Naive thymus-derived CD4-positive, alpha-beta T cell (primary cell): ENCODE measurements at places on chromosomes 6 and 20. TPM values are rescaled to one million over a fixed set of nuclear protein-coding genes. Genes with fewer than 3 reads are reported as not detected.
A peak's percentile ranks its signal among the peaks of the same experiment; 100 is the strongest.

The TCF15 gene
- not detected for total RNA-seq

The ABT1 gene
- total RNA-seq, result 37.5 TPM

DNA sequence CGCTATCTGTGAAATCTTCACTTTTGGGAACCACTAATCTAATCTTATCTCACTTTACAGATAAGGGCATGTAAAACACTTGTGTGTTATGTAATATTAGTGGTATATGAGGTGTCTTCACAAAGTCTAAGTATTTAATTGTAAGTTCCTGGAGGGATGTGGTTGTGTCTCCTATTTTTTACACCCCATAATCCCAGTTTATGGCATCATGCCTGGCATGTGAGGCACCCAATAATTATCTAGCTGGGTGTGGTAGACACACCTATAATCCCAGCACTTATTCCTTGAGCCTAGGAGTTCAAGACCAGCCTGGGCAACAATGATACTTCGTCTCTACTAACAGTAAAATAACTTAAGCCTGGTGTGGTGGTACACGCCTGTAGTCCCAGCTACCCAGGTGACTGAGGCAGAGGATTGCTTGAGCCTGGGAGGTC is 16.5 kb upstream of the TBCC start:
- DNase-seq, result no peak
- H3K4me1 ChIP-seq, result no peaks in the 10 kb centered on the region
- peaks cover 17% of the 10 kb centered on the region for H3K36me3 ChIP-seq
- H3K4me3 ChIP-seq, result no peak overlapping the region
- H3K27me3 ChIP-seq, result no peaks in the 10 kb centered on the region
- no peak overlapping the region for H3K27ac ChIP-seq

DNA sequence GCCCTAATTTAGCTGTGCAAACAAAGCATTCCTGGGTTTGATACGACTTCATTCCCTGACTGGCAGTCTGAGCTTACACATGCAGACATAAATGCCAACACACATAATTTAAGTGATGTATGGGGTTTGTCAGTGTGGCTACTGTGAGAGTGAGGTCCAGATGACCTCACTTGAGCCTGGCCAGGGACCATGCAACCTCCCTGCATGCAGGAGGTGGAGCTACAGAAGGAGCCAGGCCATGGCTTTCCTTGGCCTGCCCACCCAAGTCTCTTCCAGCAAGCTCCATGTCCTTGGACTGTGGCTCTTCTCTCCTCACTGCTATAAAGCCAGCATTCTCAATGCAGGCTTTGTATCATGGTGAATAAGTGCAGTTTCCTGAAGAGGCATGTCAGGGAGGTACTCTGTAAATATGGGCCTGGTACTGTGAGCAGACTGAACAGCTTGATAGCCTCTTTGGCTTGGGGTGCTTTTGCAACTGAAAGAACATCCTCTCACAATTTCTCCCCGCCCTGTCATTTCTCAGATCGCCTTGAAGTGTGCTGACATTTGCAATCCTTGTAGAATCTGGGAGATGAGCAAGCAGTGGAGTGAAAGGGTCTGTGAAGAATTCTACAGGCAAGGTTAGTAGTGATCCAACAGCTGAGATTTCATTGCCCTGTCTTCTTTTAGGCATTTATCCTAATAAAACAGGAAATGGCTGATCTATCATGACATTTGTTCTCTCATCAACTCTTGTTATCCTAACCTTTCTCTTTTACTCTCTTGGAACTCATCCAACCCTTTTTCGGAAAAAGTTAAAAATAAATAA is 69.2 kb downstream of the MTFR2 start:
- DNase-seq, result no peak
- H3K4me3 ChIP-seq, result no peak overlapping the region
- no peaks in the 10 kb centered on the region for H3K27me3 ChIP-seq
- no peaks in the 10 kb centered on the region for H3K36me3 ChIP-seq
- no peaks in the 10 kb centered on the region for H3K4me1 ChIP-seq

The RNF144B gene
- 8.8 TPM for total RNA-seq

The EPHA7 gene
- total RNA-seq, result not detected

The KIF25 gene
- not detected for total RNA-seq

The PRRT1 gene
- total RNA-seq, result 7.4 TPM

The RAMACL gene
- total RNA-seq, result 1.2 TPM

GRCh38 chr6:143773506-143774150 is 69.5 kb upstream of the LTV1 start:
- no peak overlapping the region for H3K4me3 ChIP-seq
- H3K36me3 ChIP-seq, result peaks cover 18% of the 10 kb centered on the region
- DNase-seq, result no peak

- no peaks in the 10 kb centered on the region for H3K27me3 ChIP-seq
- no peaks in the 10 kb centered on the region for H3K36me3 ChIP-seq
- H3K4me1 ChIP-seq, result no peaks in the 10 kb centered on the region
- no peak overlapping the region for H3K4me3 ChIP-seq
- no peak overlapping the region for H3K27ac ChIP-seq
Observed at GRCh38 chr20:9409981-9410380, 104.4 kb upstream of the LAMP5 start.

DNA sequence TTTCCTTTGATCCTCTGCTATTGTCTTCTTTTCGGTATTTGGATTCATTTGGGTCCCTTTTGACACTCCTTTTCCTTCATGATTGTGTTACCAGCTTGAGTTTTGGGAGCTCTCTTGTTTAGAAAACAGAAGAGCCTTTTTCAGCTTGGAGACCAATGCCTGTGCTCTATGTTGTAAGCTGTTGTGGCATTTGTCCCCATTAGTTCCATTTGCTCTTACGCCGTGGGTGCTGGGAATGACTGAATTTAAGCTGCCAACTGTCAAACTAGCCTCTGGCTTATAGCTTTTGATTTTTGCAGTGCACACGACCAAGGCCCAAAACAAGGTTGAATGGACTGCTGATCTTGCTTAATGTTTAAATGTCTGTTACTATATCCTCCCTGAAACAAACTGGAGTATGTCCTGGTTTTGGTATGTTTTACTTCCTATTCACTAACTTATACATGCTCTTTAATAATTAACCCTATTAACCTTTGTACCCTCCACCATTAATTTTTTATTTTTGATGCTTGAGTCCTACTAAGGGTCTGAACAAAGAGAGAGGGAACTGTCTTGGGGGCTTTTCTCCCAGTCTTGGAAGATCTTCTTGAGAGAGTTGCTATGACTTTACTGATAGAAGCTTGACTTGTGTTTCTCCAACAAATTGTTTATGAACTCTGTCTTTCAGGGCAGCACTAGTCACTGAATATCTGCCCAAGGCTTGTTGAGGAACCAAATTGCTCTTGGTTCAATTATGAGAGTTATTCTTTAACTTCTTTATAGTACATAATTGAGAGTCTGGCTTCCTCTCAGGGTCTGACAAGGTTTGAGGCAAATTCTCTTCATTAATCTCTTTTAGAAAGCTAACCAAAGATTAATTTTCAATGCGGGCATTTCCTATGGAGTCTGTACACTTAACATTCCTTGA is 100.3 kb upstream of the SIRPG start:
- no peak overlapping the region for H3K27ac ChIP-seq
- DNase-seq, result no peak
- no peak overlapping the region for H3K4me3 ChIP-seq
- no peaks in the 10 kb centered on the region for H3K4me1 ChIP-seq
- H3K36me3 ChIP-seq, result no peaks in the 10 kb centered on the region

DNA sequence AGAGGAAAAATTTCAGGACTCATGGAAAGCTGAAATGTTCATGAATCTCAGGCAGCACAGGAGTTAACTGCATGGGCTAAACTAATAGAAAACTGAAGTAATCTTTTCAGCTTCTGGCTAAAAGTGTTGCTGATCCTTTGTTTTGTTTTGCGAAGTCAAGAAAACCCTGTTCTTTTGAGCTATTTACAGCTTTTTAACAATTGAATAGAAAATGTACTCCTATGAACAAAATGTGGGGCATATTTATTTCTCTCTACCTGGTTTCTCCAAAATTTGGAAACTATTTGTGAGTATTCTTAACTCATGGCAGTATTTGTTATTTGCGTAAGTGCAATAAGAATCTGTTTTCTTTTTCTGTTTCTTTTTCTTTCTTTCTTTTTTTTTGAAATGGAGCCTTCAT is 818.8 kb upstream of the CITED2 start:
- no peak overlapping the region for H3K27ac ChIP-seq
- DNase-seq, result no peak
- no peaks in the 10 kb centered on the region for H3K36me3 ChIP-seq
- H3K4me3 ChIP-seq, result no peak overlapping the region
- no peaks in the 10 kb centered on the region for H3K4me1 ChIP-seq
- no peaks in the 10 kb centered on the region for H3K27me3 ChIP-seq

GRCh38 chr6:149013586-149014344 is 266.9 kb downstream of the UST start:
- no peaks in the 10 kb centered on the region for H3K4me1 ChIP-seq
- H3K27ac ChIP-seq, result no peak overlapping the region
- no peaks in the 10 kb centered on the region for H3K27me3 ChIP-seq
- no peak for DNase-seq
- H3K36me3 ChIP-seq, result no peaks in the 10 kb centered on the region

DNA sequence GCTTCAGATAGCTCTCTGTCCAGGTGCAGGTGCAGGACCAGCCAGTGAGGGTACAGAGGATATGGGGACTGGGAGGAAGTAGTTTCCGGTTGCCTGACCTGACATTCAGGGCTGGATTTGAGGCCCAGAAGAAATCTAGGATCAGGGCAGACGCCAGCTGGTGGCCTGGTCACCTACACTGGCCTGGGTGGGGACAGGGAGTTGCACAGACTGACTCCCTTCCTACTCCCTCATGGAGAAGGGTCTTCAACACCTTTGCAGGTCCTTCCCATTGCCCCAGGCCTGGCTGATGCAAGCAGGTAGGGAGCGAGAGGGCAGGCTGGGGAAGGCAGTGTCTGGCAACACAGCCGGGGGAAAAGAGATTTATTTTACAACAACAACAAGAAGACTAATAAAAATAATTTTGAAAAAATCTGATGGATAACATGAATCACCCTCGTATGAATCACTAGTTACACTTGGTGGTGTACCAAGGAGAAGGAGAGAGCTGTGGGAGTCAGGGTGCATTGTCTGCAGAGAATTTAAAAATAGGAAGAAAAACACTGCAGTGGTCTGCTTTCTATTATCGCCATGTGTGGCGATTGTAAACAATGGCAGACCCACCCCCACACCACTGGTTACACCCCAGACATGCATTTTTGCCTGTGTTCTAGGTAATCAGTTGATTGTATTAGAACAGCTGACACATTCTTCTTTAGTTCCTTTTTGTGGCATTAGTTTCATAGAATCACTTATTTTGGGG is 62.3 kb upstream of the SNX9 start:
- no peak for DNase-seq
- H3K27ac ChIP-seq, result no peak overlapping the region
- H3K4me3 ChIP-seq, result no peak overlapping the region
- H3K4me1 ChIP-seq, result peaks cover 27% of the 10 kb centered on the region
- H3K36me3 ChIP-seq, result no peaks in the 10 kb centered on the region

DNA sequence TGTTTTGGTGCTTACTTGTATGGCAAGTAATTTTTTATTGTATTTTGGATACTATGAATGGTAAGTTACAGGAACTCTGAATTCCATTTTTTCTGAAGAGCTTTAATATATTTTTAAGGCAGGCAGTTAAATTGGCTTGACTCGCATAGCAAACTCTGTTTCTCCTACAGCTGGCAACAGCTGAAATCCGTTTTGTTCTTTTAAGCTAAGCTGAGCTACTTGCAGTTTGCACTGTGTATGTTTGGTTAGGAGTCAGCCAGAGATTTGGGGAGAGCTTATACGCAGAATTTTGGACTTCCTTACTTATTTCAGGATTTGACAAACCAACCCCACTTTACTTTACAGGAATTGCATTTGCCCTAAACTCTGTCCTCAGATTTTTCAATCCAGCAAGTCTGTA is 179.1 kb downstream of the COL19A1 start:
- DNase-seq, result no peak
- no peaks in the 10 kb centered on the region for H3K4me1 ChIP-seq
- no peaks in the 10 kb centered on the region for H3K27me3 ChIP-seq
- H3K4me3 ChIP-seq, result no peak overlapping the region

- no peak overlapping the region for H3K4me3 ChIP-seq
- no peaks in the 10 kb centered on the region for H3K4me1 ChIP-seq
- H3K27ac ChIP-seq, result no peak overlapping the region
- DNase-seq, result no peak
Observed at GRCh38 chr6:99219788-99220187, 129.7 kb downstream of the FAXC start.

The ADGB gene
- total RNA-seq, result not detected

GRCh38 chr20:62123450-62124118 is 1.3 kb downstream of the LSM14B start:
- H3K27ac ChIP-seq, result peak overlapping the region; percentile 73
- H3K4me1 ChIP-seq, result peaks cover 18% of the 10 kb centered on the region
- peak overlapping the region; percentile 60 for H3K4me3 ChIP-seq
- no peak for DNase-seq
- no peaks in the 10 kb centered on the region for H3K27me3 ChIP-seq

DNA sequence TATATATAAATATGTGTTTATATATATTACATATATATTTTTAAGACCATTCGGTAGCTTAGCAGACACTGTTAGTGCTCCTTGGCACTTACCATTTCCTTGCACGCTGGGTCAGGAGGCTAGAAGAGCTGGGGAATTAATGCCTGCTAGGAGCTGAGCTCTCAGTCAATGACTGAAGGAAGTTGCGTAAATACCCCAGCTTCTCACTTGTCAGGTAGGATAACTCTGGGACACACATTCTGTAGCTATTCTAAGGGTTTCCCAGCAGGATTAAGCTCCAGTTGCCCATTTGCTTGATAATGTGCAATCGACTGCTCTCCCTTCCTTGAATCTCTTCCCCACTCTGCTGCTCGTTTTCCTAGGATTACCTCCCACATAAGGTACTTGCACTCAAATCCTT is 15.7 kb upstream of the DNAAF9 start:
- H3K4me1 ChIP-seq, result no peaks in the 10 kb centered on the region
- no peaks in the 10 kb centered on the region for H3K27me3 ChIP-seq
- no peak overlapping the region for H3K27ac ChIP-seq
- DNase-seq, result no peak
- no peak overlapping the region for H3K4me3 ChIP-seq
- H3K36me3 ChIP-seq, result no peaks in the 10 kb centered on the region

GRCh38 chr6:116035616-116036015 is 25.1 kb downstream of the FRK start:
- no peaks in the 10 kb centered on the region for H3K27me3 ChIP-seq
- H3K36me3 ChIP-seq, result no peaks in the 10 kb centered on the region
- no peak overlapping the region for H3K4me3 ChIP-seq

The FKBP1C gene
- total RNA-seq, result not detected

- no peak overlapping the region for H3K27ac ChIP-seq
- no peaks in the 10 kb centered on the region for H3K4me1 ChIP-seq
- H3K36me3 ChIP-seq, result no peaks in the 10 kb centered on the region
- H3K4me3 ChIP-seq, result no peak overlapping the region
- H3K27me3 ChIP-seq, result no peaks in the 10 kb centered on the region
- DNase-seq, result no peak
Observed at GRCh38 chr6:28960846-28961500, 37.2 kb upstream of the TRIM27 start.

DNA sequence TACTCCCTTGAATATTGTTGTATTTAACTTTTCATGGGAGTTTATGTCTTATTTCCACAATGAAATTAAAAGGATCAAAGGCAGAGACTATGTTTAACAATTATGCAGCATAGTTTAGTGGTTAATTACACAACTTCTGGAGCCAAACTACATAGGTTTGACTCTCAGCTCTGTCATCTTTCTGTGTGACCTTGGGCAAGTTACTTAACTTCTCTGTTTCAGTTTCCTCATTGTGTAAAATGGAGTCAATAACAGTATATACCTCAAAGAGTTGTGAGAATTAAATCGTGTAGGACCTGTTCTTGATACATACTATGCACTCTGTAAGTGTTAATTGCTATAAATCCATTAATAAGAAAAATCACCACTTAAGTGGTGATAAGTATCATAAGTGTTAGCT is 48.3 kb downstream of the BTBD9 start:
- no peak for DNase-seq
- no peak overlapping the region for H3K27ac ChIP-seq

The CGA gene
- total RNA-seq, result not detected

The ECT2L gene
- not detected in 2 replicates for total RNA-seq
